ENCODE measurements at places on chromosomes 3 and 15. TPM values are rescaled to one million over a fixed set of nuclear protein-coding genes. Genes with fewer than 3 reads are reported as not detected.

DNA sequence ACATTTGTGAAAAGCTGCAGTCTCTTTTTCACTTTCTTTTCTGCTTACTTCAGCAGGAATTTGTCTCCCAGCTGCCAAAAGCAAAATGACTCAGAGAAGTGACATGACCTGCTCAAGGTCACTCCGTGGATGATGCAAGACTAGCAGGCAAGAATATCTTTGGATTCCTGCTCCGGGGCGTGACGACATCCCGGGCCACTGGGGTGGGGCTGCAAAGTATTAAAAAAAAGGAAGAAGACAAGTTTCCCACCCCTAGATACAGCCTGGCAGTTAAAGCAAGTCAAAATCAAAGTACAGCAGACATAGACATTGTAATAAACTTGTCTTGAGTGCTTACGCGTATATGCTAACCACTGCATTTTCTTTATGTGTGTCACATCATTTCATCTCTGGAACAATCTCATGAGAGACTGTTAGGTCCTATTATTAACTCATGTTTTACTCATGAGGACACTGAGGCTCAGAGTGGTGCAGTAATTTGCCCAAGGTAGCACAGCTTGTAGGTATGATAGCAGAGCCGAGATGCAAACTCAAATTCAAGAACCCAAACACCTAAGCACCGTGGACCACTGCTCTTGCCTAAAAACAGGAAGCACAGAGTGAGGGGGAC is 485.2 kb upstream of the PROK2 start:
- H3K4me1 ChIP-seq, result peaks cover 64% of the 10 kb centered on the region
- H3K27me3 ChIP-seq, result no peaks in the 10 kb centered on the region
- H3K27ac ChIP-seq, result peak overlapping the region; percentile 83
- H3K4me3 ChIP-seq, result peak overlapping the region; percentile 42

The TBL1XR1 gene
- 155 TPM for total RNA-seq

DNA sequence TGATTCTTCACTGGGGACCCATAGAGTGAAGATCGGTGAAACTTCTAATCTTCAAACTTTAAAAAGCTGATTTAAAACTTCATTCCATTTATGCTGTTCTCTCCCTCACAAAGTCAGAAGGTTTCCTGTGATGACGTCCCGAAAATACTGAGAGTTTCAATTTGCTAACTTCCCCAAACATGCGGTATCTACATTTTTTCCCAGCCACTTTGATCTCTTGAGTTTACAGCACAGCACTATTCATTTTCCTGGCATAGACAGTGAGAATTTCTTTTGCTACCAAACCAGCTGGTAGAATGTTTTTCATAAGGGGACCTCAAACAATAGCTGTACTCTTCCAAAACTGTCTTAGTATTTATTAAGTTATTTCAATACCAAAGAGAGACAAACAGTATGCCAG is 156.8 kb downstream of the LSAMP start:
- no peaks in the 10 kb centered on the region for H3K27me3 ChIP-seq
- H3K4me1 ChIP-seq, result peaks cover 30% of the 10 kb centered on the region
- H3K36me3 ChIP-seq, result no peaks in the 10 kb centered on the region
- peak overlapping the region; percentile 42 for H3K27ac ChIP-seq

GRCh38 chr15:59931646-59932261 is 72.4 kb upstream of the FOXB1 start:
- no peaks in the 10 kb centered on the region for H3K36me3 ChIP-seq

GRCh38 chr15:100208921-100209603 is 132.7 kb downstream of the ADAMTS17 start:
- no peak for DNase-seq
- H3K4me1 ChIP-seq, result peaks cover 32% of the 10 kb centered on the region
- H3K27me3 ChIP-seq, result no peaks in the 10 kb centered on the region
- no peak overlapping the region for H3K4me3 ChIP-seq

DNA sequence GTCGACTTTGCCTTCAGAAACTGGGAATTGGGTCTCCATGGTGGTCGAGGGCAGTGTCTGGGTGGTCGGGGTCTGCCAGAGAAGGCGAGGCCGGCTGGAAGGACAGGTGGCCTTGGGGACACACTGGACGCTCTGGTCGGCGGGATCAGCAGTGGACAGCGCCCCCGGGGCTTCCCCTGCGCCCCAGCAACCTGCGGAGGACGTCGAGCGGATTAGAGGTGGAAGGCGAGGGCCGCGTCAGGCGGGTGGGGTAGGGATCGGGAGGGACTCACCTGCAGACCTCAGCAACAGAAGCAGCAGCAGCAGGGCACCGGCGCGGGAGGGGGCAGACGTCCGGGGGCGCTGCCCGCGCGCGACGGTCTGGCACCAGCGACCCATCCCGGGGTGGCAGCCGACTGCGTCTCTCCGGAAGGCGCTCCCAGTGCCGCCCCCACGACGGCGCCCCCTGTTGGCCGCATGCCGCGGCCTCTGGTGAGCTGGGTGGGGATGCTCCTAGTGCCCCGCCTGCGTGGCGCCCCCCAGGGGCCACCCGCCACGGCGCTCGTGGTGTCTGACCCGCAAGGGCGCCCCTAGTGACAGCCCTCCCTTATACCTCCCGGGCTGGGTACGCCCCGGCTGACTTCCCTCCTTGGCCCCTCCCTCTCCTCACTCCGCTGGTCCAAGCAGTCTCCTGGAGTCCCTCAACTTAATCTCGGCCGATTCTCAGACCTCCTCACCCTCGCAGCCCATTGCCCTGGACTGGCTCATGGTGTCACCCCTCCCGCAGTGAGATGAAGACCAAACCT is at the start of gene PRSS50:
Gene PRSS50, minus strand, starts transcription at position 423 of the 785 bp plus-strand sequence. Its CDS starts 45 bp downstream, at position 378.
- no peaks in the 10 kb centered on the region for H3K4me1 ChIP-seq
- no peak within 1 kb of the TSS for H3K4me3 ChIP-seq
- H3K36me3 ChIP-seq, result no peaks in the 10 kb centered on the region
- no peak within 1 kb of the TSS for H3K27ac ChIP-seq
- DNase-seq, result peak; percentile 72

The MAN2A2 gene
- total RNA-seq, result 60.2 TPM

The FSIP1 gene
- total RNA-seq, result 2.9 TPM

DNA sequence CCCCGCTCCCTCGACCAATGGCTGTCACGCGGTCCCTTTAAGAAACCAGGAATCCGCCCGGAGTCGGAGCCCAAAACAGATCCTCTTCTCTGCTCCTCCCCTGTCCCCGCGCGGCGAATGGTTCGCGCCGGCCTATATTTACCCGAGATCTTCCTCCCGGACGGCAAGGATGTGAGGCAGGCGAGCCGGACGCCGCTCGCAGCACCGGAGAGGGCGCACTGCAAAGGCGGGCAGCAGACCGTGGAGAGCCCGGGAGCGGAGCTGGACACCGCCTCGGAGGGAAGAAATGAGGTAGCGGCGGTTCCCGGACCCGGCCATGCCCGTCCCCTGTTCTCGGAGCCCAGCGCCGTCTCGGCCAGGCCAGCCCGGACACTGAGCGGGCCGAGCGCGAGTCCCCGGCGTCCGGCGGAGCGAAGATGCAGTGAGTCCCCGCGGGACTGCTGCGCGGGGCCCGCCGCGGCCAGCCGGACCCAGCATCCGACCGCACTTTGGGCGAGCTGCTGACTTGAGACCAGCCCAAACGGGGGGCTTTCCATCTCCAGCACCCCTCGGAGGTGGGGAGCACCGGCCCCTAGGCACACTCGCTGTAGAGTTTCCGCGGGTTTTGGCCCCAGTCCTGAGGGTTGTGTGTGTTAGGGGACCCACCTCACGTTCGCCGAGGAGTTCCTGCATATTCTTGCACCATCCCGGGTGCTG is at the start of gene FAM43A:
Gene FAM43A, plus strand, starts transcription at position 166 of the 696 bp plus-strand sequence. CDS start 944 bp downstream, outside the sequence.
- peaks cover 57% of the 10 kb centered on the region for H3K27me3 ChIP-seq
- peak; percentile 90 for DNase-seq
- H3K4me3 ChIP-seq, result peak within 1 kb of the TSS; percentile 93
- H3K27ac ChIP-seq, result peak within 1 kb of the TSS; percentile 81
- no peaks in the 10 kb centered on the region for H3K36me3 ChIP-seq
- H3K4me1 ChIP-seq, result peaks cover 42% of the 10 kb centered on the region

The FBXL2 gene
- total RNA-seq, result 21.6 TPM

- no peak for DNase-seq
- no peak overlapping the region for H3K27ac ChIP-seq
- H3K4me1 ChIP-seq, result peaks cover 22% of the 10 kb centered on the region
Measured at GRCh38 chr3:169509359-169509758, 154.2 kb downstream of the MECOM start.

The ZNF770 gene
- 58.7 TPM for total RNA-seq
